Heart right ventricle (tissue), 16 donors: ENCODE measurements at places on chromosomes 6 and 20. TPM values are rescaled to one million over a fixed set of nuclear protein-coding genes. Genes with fewer than 3 reads are reported as not detected.

DNA sequence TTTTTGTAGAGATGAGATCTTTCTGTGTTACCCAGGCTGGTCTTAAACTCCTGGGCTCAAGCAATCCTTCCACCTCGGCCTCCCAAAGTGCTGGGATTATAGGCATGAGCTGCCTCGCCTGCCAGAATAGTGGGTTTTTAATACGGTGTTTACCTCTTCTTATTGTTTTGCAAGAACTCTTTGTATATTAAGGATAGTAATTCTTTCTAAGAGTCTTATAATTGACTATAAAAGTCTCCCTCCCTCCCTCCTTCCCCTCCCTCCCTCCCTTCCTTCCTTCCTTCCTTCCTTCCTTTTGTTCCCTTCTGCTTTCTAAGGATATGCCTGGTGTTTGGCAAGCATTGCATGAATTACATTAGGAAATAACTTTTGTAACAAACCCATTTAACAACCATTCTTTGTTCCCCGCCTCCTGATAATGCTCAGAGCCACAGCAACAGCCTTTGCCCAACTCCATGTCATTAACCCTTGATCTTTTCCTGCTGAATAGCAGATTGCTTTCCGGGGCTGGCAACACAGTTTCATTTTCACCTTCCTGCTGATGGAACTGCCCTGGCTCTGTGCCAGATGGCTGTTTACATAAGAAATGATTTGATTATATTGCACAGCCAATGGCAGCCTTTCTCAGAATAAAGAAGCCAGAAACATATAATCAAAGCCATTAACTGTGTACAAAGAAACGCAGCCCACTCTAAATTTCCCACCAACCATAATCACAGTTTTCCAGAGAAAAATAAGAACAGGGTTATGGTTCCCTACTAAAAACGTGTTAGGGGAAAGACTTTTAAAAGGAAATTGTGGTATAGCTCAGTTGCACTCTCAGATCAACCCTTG is 143.7 kb upstream of the PTPN1 start:
- DNase-seq, result peak; percentile 48

DNA sequence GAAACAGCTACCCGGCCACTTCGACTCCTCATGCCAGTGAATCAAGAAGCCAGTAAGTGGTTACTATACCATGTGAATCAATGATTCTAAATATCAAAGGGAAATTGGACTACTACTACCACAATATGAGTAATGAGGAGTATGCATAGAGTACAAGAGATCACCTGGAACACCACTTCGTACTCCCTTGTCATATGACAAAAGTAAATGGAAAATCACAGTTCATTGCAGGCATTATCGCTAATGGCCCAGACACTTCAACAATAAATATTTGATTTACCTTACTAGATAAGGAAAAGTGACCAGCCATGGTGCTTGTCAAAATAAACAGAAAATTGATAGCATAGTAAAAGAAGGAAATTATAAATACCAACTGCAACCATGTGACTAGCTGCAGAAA is 73.1 kb downstream of the BMP5 start:
- no peak for DNase-seq

DNA sequence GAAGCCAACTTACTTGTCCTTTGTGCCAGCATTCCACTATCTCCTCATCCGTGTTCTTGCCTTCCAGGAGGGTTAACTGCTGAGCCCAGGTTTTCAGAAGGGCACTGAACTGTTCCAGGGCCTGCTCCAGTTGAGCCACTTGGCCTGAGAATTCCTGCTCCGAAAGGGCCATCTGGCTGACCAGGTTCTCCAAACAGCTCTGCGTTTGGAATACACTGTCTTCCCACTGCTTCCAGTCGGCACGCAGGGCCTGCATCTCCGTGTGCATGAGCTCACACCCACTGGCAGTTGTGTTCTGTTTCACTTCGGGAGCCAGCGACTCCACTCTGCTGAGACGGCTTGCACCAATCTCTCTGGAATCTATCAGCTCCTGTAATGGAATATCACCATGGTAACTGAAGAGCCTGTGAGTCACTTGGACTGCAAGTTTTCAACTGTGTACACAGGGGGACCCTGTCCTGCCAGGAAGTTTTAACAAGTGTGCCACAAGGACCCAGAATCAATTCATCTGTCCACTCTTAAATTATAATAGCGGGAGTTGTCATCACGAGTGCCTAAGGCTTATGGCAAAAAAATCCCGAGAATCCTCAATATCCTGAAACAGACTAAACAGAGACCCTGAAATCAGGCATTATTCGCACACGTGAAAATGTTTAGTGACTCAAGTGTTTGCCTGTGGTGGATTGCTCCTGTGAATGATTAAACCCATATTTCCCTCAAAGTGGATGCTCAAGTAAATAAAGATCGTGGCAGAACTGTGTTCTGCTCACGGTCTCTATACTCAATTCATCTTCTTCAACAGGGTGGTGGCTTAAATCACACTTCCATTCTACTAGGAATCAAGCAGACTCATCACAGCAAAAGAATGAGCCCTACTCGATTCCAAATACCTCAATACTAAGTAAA is 255.9 kb downstream of the SYNE1 start:
- DNase-seq, result peak; percentile 70

GRCh38 chr20:52923123-52923937 is 48.8 kb upstream of the TSHZ2 start:
- DNase-seq, result no peak

GRCh38 chr20:16671753-16672152 is 58.1 kb upstream of the SNRPB2 start:
- DNase-seq, result no peak

GRCh38 chr6:33697845-33698244 is 13.7 kb downstream of the UQCC2 start:
- no peak for DNase-seq

DNA sequence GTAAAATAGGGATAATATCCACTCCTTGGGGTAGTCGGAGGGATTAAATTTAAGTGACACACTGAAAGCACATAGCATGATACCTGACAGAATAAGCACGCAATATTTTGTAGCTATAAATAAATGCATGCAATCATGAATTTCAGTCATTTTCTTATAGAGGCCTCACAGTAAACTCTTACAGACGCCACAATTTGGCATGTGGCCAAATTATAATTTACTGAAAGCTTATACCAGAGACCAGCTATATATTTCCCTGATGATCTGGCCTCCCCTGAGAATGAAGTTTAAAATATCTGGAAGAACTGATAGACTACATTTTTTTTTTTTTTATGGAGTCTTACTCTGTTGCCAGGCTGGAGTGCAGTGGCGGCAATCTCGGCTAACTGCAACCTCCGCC is 40.9 kb downstream of the QRSL1 start:
- DNase-seq, result no peak

GRCh38 chr20:36856195-36856594 is 19.7 kb upstream of the TLDC2 start:
- no peak for DNase-seq

GRCh38 chr20:19508449-19508848 is 249.6 kb upstream of the RIN2 start:
- no peak for DNase-seq

GRCh38 chr6:129552413-129552812 is 157.6 kb downstream of the ARHGAP18 start:
- DNase-seq, result no peak

DNA sequence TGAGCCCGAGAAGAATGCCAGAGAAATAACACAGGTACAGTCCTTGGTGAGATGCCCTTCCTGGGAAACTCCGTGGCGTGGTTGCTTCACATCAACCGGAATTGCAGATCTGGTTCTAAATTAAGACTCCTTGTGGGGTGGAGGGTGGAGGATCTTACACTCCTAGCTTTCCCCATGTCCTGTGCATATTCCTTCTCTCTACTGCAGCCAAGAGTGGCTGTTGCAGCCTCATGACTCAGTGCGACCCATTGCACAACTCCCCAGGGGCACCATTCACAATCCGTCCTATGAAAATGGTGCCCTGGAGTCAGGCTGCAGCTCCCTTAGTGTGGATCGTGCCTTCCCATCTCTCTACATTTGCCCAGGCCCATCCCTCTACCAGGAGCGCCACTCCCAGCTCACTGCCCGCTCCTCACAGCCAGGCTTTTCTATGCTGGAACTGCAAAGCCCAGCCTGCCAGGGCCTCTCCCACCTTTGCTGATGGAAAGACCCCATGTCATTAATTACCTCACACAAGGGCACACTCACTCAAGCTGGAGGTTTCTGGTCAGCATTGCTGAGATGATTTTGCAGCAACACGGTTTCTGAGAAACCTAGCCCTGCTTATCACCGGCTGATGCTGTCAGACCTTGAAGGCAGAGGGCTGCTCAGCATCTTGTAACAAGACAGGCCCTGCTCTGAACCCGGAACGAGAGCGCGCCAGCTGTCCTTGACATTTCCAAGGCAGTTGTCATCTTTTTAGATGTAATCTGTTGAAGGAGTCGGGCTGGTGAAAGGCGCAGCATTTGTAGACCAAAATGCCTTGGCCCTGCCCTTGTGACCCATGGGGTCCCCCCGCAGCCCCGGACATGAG is 39.7 kb downstream of the SIRPA start:
- peak; percentile 73 for DNase-seq

- DNase-seq, result no peak
These were observed 34.9 kb downstream of the PTPN1 start for GRCh38 chr20:50545126-50545525.

DNA sequence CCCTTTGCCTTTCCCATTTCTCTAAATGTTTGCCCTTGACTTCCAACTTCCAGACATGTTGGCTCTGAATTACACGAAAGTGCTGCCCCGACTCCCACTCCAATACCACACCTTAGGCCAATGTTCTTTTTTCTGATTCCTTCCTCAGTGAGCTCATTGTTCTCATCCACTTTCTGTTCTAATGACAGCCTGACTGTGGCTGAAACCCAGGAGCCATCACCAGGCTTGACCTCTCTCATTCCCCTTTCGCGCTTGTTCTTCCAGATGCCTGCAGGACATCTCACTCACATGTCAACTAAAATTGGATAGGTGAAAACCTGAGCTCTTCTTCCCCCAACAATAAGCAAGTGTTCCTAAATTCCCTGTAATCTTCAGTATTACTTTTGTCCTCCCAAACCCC is 40.4 kb downstream of the PTPRK start:
- DNase-seq, result no peak

- no peak for DNase-seq
These were observed 573.3 kb downstream of the PKHD1 start for GRCh38 chr6:51513891-51514747.

DNA sequence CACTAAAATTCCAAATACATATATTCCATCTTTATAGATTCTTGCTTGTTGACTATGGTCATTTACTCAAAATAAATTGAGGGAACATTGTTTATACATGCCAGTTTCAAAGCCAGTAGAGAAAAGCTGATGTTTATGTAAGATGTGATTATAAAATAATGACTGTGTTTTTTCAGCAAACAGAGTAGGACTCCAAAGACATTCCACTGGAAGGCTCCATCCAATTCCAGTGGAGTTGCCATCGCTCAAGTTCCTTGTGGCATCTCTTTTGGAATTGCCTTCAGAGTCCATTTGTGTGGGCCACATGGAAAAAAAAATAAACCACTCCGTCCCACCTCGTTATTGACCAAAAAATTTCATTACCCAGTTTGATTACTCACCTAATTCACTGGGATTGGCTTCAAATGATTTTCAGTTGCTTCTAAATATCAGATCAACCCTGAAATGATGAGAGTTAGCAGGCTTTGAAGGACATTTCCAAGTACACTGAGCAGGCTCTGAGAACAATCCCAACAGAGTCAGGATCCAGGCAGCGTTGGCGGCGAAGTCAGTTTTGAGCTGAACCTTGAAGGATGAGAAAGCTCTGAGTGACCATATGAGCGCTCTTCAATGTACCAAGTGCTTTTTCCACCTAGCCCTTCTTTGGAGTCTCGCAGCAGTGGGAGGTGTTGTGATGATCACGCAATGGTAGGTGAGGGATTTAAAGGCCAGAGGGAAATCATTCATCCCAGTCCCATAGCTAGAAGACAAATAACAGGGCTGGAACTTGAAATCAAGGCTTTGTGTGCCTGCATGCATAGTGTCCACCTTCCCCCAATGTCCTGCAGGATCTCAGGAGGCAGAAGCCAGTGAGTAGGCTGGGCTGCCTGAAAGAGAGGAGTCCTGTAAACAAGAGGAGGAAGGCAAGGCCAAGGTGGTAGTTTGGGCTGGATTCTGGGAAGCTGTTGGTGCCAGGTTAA is 281.7 kb downstream of the CDC5L start:
- DNase-seq, result no peak

The EMILIN3 gene
- total RNA-seq, result 4.6 TPM

The DYNLRB1 gene
- total RNA-seq, result 140 TPM

The CGA gene
- total RNA-seq, result not detected

The TSPO2 gene
- total RNA-seq, result not detected

The HLA-B gene
- 2,676 TPM for total RNA-seq

The TRERF1 gene
- total RNA-seq, result 1.6 TPM

The NNAT gene
- total RNA-seq, result 0.46 TPM

The SLC12A5 gene
- not detected for total RNA-seq

The TFAP2B gene
- total RNA-seq, result not detected

The C20orf96 gene
- 4.8 TPM for total RNA-seq

The LYRM4 gene
- 21.6 TPM for total RNA-seq

The CAGE1 gene
- total RNA-seq, result 0.08 TPM

The DSP gene
- total RNA-seq, result 386 TPM
